ENCODE measurements at places on chromosomes 16 and 17.

GRCh38 chr16:2775765-2776499 is 1.1 kb downstream of the ELOB start:
- DNase-seq = no peak

DNA sequence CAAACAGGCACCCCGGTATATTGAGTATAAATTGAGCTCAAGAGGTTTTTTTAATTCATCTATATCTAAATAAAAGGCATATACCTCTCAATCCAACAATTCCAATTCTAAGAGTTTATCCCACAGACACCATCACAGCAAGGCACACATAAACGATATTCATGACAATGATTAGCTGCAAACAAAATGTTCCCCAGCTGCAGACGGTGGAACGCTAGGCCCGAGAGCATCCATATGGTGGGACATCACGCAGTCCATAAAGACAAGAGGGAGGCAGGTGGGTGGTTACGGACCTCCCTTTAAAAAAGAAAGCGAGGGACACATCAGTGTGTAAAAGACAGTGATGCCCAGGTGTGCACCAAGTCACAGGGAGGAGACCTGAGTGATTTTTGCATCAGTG is 28.1 kb downstream of the MEAK7 start:
- DNase-seq = no peak

DNA sequence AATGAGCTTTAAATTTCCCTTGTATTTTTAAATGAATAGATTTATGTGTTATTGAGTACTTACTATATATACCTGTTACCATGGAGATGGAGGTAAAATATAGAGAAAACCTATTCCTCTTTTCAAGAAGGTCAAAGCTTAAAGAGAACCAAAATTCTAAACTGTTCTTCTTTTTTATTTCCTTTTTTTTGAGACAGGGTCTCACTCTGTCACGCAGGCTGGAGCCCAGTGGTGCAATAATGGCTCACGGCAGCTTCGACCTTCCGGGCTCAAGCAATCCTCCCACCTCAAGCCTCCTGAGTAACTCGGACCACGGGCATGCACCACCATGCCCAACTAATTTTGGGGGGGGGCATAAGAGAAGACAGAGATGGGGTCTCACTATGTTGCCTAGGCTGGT is 25.0 kb upstream of the TMEM97 start:
- DNase-seq = no peak

- no peak for DNase-seq
Observed at GRCh38 chr16:89828870-89829629, 775 bp downstream of the SPIRE2 start.

DNA sequence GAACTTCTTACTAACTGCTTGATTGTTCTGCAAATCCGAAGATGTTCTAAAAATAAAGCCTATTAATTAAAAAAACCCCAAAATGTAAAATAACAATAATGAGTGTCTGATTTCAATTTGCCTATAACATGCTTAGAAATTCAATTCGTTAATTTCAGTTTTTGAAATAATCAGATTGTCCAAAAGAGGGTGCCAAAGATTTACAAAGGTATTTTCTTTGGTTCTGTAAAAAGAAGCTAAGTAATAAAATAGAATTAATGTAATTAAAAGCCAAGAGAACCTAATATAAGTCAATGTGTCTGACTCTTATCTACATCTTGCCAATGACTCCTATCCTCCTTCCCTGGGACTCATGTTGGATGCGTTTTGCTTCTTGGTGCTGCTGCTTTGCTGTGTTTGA is 75.0 kb upstream of the CPHXL start:
- DNase-seq = no peak

DNA sequence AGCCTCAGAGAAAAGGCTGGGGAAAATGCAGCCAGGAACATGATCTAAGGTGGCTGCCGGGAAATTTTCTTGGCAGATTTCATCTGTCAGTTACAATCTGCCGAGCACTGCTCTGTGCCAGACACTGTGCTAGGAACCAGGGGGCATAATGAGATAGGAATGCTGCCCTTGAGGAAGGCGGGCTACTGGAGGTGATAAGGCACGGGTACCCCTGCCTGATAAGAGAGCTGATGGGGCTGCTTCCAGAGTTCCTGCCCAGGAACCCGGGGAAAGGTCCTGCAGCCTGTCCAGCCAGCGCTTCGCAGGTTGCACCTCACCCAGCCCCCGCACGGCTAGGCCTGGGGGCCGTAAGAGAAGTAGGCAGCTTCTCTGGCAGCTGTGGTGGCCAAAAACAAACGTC is 3.1 kb downstream of the SCNN1G start:
- no peak for DNase-seq

- no peak for DNase-seq
Observed at GRCh38 chr16:65598621-65599020, 476.8 kb upstream of the CDH11 start.

DNA sequence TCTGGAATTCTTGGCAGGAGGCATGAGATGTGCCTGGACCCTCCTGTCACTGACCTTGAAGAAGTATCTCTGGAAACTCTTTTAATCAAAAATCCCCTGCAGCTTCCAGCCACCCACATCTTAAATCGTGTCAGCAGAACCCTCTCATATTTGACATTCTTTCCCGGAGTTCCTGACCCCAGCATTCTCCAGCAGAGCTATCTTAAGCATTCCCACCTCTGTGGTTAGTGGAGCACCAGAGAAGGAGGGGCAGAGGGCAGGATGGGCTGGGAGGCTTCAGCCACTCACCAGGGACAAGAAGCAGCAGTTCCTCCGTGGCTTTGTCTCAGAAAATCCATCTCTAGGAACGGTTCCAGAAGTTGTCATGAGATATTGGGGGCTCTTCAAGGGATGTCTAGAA is 149.9 kb downstream of the RGS9 start:
- DNase-seq = no peak
